ENCODE measurements at places on chromosomes 13 and 19.

DNA sequence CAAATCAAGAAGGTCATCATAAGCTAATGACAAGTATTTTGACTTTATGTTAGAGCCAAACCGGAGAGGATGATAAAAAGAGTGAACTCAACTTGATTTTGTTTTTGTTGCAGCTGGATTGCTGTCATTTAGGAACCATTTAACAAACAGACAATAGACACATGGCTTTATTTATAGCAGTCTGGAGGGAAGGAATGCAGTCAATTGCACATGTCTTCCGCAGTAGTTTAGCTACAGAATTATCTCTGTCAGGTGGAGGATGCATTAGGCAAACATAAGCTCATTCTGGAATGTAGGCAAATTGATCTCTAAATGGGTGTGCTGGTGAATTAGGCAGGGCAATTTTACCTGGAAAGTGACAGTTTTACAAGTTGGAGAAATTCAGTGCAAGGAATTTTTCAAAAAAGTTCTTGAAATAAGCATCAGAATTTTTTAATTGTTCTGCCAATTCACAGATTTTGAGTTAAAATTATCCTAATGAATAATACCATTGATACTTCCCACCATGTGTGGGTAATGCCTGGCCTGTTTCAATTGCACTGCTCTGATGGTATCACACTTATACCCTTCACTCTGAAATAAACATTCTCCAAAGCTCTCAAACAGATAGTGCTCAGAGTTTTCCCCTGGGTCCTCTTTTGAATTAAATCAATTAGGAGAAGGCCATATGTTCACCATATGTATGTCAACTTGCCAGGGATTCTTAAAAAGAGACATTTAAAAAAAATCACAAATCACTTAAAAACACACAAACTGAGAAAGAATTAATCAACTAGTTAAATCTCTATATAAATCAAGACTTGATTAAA is 318.3 kb downstream of the NDFIP2 start:
- no peak for DNase-seq

DNA sequence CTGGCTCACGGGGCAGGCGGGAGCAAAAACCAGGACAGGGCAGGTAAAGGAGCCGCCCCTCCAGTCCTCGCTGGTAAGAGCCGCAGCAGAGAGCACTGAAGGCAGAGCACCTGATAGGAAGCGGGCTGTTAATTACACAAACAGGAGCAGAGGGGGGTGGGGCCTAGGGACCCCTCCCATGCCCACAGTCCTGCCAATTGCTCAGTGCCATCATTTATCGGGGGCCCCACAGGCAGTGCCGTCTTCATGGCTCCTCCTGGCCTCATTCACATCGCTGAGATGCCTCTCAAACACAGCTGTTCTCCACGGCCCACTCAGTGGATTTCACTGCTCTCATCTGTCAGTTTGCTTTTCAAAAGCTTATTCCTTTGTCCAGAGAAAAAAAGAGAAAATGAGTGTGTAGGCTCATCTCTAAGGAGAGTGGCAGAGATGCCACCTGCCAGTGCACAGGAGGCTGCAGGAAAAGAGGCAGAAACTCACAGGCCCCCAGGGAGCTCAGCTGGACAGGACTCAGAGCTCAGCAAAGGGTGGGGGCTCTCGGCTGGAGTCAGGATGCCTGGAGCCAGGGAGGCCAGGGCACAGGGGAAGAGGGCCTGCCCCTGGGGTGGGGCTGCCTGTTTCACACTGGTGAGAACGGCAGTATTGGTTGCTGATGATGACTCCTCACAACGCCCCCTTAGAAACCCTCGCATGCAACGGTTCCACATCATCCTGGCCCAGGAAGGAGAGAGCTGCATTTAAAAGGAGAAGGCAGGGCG is 174.6 kb downstream of the COL4A1 start:
- DNase-seq: no peak

GRCh38 chr13:31930490-31930889 is 101.1 kb upstream of the FRY start:
- no peak for DNase-seq

DNA sequence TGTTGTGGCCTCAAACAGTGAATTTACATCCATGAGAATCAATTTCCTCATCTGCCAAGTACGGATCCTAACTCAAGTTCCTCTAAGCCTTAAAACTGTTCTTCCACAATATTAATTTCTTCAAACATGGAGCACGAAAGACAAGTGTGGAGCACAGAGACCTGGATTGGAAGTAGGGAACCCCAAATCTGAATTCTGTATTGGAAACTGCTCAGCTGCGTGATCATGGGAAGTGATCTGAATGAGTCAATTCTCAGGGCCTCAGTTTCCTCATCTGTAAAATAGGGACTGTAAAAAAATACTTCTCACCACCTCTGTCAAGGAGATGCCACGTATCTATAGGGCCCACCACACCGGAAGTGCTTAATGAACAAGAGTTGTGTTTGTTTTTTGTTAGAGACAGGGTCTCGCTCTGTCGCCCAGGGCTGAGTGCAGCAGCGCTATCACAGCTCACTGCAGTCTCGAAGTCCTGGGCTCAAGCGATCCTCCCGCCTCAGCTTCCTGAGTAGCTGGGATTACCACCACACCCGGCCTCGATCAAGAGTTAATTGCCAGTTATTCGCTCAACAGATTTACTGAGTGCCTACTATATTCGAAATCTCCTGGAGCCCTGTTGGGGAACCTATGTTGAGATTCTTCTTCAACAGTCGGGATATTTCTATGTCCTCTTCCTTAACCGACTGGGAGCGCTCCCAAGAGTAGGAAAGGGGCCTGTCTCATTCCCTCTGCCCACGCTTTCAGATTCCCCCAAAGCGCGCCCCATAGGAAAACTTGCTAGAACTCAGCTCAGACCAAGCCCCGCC is 1.6 kb downstream of the SERTAD3 start:
- DNase-seq: no peak

- DNase-seq: no peak
These were observed 120.3 kb downstream of the ZDHHC20 start for GRCh38 chr13:21338639-21339278.

DNA sequence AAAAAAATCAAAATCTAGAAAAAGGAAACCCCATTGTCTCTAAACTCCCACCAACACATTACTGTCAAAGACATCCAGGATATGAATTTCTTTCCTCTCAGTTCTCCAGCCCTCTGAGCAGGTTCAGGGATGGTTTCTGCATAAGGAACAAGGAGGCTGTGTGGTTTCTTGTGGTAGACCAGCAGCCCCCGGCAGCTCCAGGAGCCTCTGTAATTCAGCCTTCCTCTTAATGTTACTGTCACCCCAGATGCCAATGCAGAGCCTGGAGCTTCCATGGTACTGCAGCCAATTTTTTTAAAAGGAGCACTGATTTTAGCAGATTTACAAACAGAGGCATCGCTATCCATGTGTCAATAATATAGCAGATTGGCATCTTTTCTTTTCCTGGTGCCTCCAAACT is 100.6 kb upstream of the FAM216B start:
- no peak for DNase-seq

DNA sequence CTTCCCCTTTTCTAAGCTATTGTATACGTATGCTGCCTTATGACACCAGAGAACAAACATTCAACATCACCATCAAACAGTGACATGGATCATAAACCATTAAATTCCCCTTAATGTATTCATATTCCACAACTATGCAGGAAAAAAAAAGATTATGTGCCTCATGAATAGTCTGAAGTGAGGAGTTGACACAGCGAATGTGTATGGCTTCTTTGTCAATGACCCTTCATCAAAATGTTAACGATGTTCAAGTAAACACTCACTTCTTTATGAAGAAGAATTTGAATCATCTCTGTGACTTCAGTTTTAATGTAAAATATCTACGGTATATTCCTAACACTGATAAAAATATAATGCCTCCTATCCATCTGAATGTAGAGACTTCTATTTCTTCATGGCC is 44.6 kb downstream of the SMAD9 start:
- no peak for DNase-seq

DNA sequence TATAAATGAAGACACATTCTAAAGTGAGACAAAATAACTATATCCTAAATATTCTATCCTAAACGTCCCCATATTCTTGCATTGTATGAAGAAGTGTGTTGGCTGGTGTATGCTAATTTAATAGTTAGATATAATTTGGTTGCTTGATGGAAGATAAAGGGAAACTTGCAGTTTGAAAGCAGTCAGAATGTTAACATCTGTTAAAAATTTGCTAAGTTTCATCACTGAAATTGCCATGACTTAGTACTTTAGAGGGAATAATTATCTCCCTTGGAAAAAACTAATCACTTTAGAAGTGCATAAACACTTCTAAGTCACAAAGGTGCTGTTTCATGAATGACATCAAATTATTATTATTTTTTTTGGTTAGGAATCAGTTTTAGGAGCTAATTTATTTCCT is 61.6 kb downstream of the ITGBL1 start:
- no peak for DNase-seq

- no peak for DNase-seq
These were observed 76.3 kb downstream of the MZT1 start for GRCh38 chr13:72651144-72651543.

DNA sequence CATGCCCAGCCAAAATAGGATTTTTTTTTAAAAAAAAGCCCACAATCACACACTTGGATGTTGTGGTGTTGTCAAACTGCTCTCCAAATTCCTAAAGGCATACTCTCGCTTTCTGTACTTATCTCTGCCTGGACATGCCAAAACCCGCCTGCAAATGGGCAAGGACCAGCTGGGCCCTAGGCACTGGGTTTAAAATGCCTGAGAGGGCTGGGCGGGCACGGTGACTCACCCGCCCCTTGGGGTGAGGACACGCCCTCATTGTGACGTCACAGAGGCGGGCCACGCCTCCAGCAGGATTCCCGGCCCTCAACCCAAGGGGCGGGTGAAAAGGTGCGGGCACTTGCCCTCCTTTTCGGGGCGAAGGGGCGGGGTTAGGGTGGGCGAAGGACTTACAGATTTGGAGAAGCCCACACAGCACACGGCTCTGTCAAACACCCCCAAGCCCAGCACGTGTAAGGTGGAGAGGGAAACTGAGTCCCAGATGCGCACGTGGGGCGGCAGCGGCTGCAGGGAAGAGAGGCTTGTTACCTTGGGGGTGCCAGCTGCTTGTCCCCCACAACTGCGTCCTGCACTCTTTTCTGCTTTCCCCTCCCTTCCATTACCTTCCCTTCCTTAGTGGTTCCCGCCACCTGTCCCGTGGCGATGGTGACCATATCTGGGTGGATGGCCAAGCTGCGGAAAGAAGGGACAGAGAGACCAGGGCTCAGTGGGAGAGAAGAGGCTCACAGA is 6.6 kb downstream of the EML2 start:
- DNase-seq: peak; percentile 89

GRCh38 chr19:28869459-28869858 is 343.5 kb downstream of the UQCRFS1 start:
- no peak for DNase-seq

DNA sequence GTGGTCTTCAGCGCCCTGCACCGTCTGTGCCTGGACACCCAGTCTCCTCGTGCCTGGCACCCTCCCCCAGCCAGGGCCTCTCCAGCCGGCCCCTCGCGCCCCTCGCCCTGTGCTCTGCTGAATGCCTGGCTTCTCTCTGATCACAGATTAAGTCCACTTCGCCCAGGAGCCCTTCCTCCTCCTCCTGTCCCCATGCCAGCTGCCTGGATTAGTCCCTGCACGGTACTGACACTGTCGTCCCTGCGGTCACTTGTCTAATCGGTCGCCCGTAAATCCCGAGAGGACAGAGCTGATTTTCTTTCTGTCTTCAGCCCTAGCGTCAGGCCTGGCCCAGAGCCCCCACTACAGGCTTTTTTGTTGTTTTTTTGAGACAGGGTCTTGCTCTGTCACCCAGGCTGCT is 6.6 kb downstream of the THOP1 start:
- no peak for DNase-seq

DNA sequence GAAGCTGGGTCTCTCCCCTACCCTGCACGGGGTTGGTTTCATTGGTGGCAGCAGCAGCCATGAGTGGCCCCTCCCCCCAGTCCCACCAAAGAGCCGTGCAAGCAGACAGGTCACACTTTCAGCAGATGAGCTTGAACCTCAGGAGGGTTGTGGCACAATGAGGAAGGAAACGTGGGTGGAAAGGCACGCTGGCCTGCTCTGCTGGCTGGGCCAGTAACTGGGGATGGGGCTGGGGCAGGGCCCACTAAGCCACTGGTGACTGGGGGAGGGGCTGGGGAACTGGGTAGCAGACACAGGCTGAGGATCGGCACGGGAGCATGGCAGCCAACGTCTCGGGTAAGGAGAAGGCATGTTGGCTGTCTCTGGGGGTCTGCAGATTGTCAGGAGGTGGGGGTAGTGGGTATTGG is at the start of gene P2RY11:
Gene P2RY11 (plus strand): TSS at position 289 of the 407 bp plus-strand sequence. CDS start 29 bp downstream, at position 318.
- DNase-seq: no peak

All from astrocyte of the spinal cord (primary cell).